ENCODE measurements at places on chromosomes 1 and 21. TPM values are rescaled to one million over a fixed set of nuclear protein-coding genes. Genes with fewer than 3 reads are reported as not detected.

Gene EXOC8
- total RNA-seq, result 16.3 TPM

Gene NBPF4
- not detected for total RNA-seq

DNA sequence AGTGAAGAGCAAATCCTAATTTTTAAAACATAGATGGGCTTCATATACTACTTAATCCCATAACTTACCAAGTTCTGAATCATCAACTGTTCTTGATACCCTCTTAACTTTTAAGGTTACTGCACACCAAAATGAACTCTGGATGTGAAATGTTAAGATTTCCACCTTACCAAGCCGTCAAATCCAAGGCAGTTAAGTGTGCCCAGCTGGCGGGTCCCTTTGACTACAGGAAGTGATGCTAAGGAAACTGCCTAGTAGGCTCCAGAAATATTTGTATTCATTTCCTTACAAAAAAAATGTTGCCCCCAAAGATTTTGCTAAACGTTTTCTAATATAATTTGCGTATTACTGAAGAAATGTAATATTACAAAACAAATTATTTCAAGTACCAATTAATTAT, 10.7 kb downstream of the NRIP1 start:
- no peak for DNase-seq

Gene ZNF697
- total RNA-seq, result 2.6 TPM

- no peak for DNase-seq
These were observed 62.9 kb downstream of the MDM4 start for GRCh38 chr1:204578867-204579664.

GRCh38 chr1:110340207-110340468, 961 bp downstream of the RBM15 start:
- no peak for DNase-seq

- no peak for DNase-seq
These were observed 31.0 kb downstream of the LHX4 start for GRCh38 chr1:180261030-180261429.
